ENCODE measurements at places on chromosomes 1 and 21. TPM values are rescaled to one million over a fixed set of nuclear protein-coding genes. Genes with fewer than 3 reads are reported as not detected.
A peak's percentile ranks its signal among the peaks of the same experiment; 100 is the strongest.

The DMRTB1 gene
- total RNA-seq, result not detected

The HFM1 gene
- 1.6 TPM for total RNA-seq

The CD53 gene
- 17.2 TPM for total RNA-seq

The ANKRD35 gene
- 1.1 TPM for total RNA-seq

The TTC24 gene
- total RNA-seq, result not detected

The PGBD5 gene
- total RNA-seq, result 15.5 TPM

The CLCA4 gene
- not detected for total RNA-seq

The LPAR3 gene
- total RNA-seq, result 16.6 TPM

The FABP3 gene
- 5,086 TPM for total RNA-seq

The ACTN2 gene
- 2,525 TPM for total RNA-seq

The SERTAD4 gene
- 5.1 TPM for total RNA-seq

DNA sequence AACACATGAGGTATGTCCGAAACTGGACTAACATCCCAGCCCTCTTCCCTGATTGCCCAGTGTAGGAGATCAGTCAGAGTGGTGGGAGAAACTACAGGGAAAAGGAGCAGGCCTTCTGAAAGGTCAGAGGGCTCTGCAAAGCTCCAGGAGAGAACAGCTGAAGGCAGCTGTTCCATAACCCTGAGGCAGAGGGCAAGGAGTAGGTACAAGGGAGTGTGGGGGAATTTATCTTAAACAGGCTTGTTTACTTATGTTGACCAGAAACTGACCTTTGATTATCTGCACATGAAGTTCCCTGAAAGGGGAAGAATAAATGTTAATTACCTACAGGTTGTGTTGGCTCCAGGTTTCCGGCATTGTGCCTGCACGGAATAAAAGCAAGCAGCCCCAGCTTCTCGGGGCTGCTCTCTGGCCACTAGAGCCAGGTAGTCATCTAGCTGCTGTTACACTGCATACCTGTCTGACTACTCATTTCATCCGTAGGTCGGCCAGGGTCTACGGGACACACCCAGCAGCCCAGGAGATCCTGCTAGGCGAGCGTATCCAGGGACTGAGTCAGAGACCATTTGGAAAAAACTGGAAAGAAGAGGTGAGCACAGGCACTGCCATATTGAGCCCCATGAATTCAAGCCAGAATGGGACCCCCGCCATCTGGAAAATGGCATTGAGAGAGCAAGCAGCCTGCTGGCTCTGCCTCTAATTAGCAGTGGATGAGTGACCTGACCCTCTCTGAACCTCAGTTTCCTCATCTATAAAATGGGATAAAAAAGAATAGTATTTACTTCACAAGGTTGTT lies 14.9 kb upstream of the PAQR7 start:
- no peak for DNase-seq

GRCh38 chr21:40803101-40803500 lies 43.9 kb downstream of the DSCAM start:
- no peak for DNase-seq

GRCh38 chr1:157136133-157136532 lies 2.1 kb downstream of the ETV3 start:
- no peak for DNase-seq

DNA sequence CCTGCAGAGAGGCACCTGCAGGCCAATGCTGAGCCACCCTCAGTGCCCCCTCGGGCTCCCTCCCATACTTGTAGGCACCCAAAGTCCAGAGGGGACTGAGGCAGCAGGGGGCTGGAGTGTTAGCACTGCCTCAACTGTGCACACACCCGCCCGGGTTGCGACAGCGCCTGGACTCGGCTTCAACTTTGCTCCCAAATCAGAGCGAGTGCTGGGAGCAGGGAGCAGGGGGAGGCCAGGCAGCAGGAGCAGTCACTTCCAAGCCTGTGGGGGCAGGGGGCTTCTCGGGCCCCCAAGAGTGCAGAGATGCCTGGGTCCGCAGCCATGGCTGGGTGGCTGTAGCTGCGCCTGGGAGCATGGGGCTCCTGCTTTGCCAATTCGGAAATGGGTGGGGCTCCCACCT lies 79.5 kb downstream of the DISP1 start:
- peak; percentile 21 for DNase-seq

GRCh38 chr1:45043094-45043493 lies 31.0 kb downstream of the UROD start:
- DNase-seq, result no peak

- DNase-seq, result no peak
Measured at GRCh38 chr1:185369786-185370185, 52.7 kb upstream of the IVNS1ABP start.

- no peak for DNase-seq
Measured at GRCh38 chr1:10401281-10401680, 2.4 kb downstream of the PGD start.

DNA sequence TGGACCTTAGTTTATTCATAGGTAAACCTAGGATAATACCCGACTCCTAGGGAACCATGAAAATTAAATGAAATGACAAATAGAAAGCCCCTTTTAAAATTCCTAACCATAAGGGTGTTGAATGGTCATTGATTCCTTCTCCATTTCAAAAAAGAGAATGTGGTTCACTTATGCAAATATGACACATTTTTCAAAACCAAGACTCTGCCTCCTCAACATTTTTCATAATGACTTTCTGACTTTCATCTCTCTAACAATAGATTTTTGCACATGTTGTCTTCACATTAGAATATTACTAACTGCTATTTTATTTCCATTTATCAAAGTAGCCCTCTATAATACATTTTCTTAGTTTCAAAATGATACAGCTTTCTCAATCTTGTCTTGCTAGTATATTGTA lies 169.1 kb downstream of the NTNG1 start:
- DNase-seq, result no peak

DNA sequence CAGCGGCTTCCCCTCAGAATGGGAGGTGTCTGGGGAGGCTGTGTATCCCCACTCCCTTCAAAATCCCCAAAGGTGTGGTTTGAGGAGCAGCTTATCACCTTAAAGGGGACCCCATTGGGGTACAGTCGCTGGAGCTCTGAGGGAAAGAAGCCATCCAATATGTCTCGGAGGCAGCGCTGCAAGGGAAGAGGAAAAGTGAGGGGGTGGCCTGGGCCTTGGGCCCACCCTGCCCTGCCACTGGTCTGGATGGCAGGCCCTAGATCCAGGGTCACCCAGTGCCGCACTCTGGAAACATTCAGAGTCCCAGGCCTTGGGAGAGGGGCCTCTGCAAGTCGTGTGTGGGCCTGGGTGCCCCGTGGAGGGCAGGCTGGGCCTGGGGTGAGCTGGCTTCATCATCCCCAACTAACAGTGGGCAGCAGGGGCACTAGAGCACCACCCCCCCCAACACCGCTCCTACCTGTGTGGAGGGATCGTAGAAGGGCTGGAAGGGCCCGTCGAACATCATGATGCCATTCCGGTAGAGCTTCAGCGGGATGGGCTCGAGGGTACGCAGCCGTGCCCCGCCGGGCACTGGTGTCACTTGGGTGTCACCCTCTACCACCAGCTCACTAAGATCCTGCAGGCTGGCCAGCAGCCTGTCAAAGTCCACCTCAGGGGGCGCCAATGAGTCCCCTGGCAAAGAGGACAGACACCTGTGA lies 5.6 kb downstream of the SH3BGRL3 start:
- DNase-seq, result peak; percentile 23

GRCh38 chr1:99758073-99758511 lies 8.3 kb downstream of the FRRS1 start:
- DNase-seq, result no peak

- no peak for DNase-seq
Measured at GRCh38 chr1:29800522-29800956, 564.2 kb downstream of the PTPRU start.

GRCh38 chr1:65990161-65990560 lies 197.5 kb downstream of the PDE4B start:
- DNase-seq, result no peak

DNA sequence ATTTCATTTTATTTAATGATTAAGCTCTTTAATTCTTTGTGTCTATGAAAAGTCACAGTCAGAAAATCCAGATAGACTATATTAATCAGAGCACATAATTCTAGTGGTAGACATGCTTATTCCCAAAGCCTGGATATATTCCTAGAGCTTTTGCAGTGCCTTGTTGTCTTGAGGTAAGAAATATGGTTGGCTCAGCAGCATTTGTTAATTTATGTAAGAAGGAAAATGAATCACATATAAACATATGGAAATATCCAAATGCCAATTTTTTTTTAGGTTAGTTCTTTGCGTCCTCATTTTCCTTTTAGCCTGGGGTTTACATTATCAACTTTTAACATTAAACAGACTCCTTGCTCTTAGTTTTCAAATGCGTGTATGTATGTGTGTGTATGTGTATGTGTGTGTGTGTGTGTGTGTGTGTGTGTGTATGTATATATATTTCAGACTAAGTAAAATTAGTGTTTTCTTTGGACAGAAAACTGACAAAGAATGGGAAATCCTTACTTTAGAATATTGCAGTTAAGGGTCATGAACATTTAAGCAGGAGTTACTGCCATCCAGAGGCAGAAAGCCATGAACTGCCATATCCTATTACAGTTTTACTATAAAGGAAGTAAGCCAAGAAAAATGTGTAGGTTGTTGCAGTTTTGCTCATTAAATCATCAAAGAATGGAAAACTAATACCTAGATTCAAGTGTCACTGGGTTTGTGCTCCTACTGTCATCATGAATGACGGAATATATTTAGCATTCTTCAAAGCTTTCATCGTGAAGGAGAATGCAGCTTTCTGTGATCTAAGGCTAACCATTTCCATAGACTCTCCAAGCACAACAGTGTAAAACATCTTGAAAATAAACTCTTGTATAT lies 477.1 kb upstream of the NR5A2 start:
- no peak for DNase-seq

GRCh38 chr1:56199956-56200355 lies 379.4 kb downstream of the PLPP3 start:
- no peak for DNase-seq

GRCh38 chr21:32765058-32765457 lies 6.5 kb downstream of the PAXBP1 start:
- DNase-seq, result no peak

DNA sequence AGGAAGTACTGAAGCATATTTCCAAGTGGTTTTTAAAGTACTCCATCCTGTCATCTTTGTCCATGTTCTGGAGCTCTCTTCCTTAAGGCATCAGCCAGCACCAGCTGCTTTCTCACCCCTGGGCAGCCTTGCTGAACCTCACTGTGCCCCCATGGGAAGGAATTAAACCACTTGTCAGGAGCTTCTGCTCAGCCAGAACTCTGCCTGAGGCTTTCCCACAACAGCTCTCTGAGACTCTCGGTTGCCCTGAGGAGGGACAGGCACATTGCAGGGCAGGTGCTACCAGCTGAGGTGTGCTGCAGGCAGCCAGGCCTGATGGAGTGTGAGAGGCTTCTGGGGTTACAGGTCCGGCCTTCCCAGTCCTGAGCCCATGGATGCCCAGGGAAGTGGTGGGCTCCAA lies 30.9 kb downstream of the FAM163A start:
- no peak for DNase-seq

- DNase-seq, result no peak
Measured at GRCh38 chr1:10271869-10272268, 61.5 kb downstream of the KIF1B start.

DNA sequence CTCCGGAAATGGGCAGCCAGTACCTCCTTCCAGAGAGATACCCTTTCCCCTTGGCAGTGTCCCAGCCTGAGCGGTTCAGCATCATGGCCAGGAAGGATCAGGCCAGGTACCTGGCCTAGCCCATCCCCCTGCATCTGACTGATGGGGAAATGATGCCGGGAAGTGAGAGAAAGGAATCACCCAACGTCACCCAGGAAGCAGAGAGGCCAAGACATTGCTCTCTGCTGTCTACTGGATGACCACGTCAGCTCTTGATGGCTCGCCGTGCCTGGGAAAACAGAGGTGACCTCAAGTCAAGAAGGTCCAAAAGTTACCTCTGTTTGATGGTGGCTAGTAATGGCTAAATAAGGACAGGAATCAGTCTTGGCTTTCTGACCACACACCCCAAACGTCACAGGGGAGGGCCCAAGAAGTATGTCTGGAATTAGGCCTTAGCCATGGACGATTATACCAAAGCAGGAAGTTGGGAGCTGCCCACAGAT lies 79.0 kb downstream of the MRPL37 start:
- peak; percentile 25 for DNase-seq

- DNase-seq, result no peak
Measured at GRCh38 chr1:153881751-153882150, 41.0 kb downstream of the GATAD2B start.

DNA sequence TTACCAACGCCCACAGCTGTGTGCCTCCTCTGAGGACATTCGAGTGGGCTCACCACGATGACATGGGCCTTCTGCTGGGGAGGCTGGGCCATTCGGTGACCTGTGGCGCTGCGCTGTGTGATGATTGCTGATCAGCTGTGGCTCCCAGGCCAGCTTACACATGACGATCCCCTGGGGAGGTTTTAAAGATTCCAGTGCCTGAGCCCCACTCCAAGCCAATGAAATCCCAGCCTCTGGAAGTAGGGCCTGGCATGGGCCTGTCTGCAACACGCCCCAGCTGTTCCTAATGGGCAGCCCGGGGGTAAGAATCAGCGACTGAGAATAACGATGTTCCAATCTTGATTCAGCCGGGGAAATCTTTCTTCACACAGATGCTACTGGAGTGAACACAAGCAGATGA lies 153.7 kb downstream of the KCNJ6 start:
- no peak for DNase-seq

DNA sequence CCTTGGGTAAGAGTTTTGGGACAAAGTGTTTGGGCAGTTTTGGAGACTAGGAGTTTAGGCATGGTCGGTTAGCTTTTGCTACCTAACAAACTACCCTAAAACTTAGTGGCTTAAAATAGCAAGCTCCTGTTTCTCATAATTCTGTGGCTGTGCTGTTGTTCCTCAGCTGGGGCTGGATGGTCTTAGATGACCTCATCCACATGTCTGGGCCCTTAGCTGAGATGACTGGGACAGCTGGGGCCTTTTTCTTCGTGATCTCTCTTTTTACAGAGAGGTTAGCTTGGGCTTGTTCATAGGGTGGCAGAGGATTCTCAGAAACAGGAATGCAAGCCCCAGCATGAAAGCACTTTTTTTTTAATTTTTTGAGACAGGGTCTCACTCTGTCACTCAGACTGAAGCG lies 6.6 kb downstream of the ATP1A4 start:
- DNase-seq, result no peak

- DNase-seq, result no peak
Measured at GRCh38 chr1:212949771-212950170, 570 bp upstream of the VASH2 start.

DNA sequence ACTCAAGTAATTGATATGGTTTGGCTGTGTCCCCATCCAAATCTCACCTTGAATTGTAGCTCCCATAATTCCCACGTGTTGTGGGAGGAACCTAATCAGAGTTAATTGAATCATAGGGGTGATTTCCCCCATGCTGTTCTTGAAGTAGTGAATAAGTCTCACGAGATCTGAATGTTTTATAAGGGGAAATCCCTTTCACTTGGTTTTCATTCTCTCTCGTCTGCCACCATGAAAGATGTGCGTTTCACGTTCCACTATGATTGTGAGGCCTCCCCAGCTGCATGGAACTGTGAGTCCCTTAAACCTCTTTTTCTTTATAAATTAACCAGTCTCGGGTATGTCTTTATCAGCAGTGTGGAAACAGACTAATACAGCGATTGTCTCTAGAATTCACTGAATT lies 135.4 kb downstream of the BACH1 start:
- DNase-seq, result no peak

- DNase-seq, result no peak
Measured at GRCh38 chr1:48674641-48675040, 102.0 kb downstream of the BEND5 start.

GRCh38 chr1:32286763-32287162 lies 5.1 kb upstream of the HDAC1 start:
- DNase-seq, result no peak

GRCh38 chr1:228515200-228515834 lies 28.1 kb downstream of the RNF187 start:
- no peak for DNase-seq

- no peak for DNase-seq
Measured at GRCh38 chr1:205955499-205955898, 12.2 kb upstream of the SLC26A9 start.
